ENCODE measurements at places on chromosomes 11 and 22.

DNA sequence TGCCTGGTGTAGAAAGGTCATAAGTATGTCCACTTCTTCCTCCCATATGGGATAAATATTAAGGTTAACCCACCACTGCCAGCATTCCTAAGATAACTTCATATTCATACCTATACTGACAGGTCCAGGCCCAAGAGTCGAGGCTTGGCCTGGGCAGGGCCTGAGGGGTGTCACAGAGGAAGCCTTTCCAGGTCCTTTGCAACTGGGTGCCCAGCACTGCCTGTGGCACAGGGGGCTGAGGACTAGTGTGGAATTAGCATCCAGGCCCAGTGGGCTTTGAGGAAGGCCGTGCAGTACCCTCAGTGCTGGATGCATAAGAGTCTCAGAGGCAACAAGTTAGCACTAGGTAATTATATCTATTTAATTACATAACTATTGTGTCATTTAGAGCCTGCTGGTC lies 65.4 kb downstream of the PKNOX2 start:
- DNase-seq, result no peak

DNA sequence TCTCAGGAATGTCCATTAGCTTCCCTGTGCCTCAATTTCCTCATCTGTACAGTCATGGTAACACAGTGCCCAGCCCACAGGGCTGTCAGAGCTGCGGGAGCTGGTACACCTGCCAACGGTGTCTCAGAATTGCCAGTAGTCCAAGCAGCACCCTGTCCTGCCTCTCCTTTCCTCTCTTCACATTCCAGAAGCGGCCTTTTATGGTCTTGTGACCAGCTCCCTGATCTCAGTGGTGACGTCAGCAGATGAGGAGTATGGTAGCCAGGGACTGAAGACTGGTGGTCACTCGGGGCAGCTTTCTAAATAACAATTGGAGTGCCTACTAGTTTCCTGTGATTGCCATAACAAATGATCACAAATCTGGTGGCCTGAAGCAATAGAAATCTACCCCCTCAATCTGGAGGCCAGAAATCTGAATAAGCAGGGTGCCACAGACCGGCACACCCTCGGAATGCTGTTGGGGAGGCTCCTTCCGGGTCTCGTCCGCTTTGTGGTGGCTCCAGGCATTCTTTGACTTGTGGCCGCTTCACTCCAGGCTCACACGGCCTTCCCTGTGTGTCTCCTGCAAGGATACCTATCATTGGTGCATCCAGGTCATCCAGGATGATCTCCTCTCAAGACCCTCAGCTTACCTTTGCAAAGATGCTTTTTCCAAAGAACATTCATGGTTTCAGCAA lies 2.1 kb downstream of the FADD start:
- no peak for DNase-seq

- DNase-seq, result no peak
Observed at GRCh38 chr11:117199916-117200812, 994 bp downstream of the TAGLN start.

GRCh38 chr11:47125083-47125482 lies 51.6 kb downstream of the ARFGAP2 start:
- DNase-seq, result no peak

- no peak for DNase-seq
Observed at GRCh38 chr11:2208691-2209369, 37.2 kb upstream of the TH start.

DNA sequence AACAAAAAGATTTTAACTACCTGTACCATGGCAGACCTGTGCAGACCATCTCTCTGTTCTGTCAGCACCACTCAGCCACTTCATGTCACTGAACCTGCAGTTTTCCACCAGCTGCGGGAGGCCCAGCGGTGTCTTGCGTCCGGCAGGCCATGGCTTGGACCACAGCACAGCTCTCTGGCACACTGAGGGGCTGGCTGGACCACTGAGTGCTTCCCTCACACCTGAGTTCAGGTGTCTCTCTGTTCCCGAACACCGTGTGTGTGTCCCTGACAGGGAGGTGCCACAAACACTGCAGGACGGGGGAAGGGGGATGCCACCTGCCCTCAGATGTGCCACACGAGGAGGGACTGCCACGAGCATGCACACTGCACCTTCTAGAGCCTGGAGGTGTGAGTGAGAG lies 17.7 kb downstream of the MOV10L1 start:
- no peak for DNase-seq

- no peak for DNase-seq
Observed at GRCh38 chr11:61969838-61970662, 2.6 kb upstream of the FTH1 start.

DNA sequence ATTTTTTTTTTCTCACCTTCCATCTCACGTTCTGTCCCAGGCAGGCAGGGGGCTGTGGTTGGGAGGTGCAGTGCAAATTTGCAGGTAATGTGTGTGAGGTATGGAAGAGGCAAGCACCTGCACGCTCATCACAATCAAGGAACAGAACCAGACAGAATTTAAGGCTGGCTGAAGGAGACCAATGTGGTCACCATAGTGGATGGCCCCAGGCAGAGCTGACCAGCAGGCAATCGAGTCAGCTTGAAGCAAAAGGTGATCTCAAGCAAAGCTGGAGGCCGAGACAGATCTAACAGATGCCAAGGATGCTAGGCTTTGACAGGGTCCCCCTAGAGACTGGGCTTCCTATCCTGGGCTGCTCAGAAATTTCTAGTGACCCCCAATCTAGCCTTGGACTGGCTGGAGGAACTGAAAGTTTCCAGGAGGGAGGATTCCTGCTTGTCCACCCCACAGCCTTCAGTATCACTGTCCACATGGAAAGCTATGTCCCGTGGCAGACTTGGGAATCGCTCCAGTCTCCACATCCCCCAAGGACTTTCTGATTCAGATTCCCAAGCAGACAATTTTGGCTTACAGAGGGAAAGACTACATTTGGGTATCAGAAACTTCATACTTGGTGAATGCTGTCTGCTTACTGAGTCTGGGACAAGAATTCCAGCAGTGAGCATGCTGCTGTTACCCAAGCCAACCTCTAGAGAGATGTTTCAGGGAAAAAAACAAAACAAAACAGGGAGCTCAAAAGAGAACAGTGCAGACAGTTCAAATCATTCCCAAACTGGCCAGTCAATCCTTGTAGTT lies 9.0 kb upstream of the MICAL3 start:
- DNase-seq, result no peak

DNA sequence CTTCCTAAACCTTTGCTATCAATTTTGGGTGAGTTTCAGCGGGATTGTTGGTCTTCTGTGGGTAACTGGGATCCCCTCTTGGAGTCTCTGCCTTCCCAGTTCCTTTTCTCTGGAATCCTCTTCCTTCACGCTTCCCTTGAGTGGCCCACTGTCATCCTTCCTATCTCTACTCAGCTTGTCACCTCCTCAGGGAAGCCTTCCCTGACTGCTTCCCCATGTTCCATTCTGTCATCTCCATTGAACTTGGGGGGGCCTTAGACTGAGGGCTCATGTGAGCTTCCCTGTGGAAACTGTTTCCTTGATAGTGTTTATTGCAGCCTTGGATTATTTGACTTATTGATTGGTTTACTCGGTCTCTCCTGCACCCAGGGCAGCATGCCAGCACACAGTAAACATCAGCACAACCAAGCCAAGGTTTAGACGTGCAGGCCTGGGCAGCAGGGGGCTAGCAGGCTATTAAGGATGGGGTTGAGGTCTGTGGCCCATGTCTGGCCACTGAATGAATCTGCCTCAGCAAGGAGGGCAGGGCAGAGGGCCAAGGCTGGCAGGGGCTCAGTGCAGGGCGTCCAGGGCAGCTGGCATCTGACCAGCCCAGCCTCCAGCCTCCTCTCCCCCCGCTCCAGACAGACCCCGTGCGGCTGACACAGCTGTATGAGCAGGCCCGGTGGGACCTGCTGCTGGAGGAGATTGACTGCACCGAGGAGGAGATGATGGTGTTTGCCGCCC lies 7.2 kb downstream of the TRPT1 start:
- no peak for DNase-seq

DNA sequence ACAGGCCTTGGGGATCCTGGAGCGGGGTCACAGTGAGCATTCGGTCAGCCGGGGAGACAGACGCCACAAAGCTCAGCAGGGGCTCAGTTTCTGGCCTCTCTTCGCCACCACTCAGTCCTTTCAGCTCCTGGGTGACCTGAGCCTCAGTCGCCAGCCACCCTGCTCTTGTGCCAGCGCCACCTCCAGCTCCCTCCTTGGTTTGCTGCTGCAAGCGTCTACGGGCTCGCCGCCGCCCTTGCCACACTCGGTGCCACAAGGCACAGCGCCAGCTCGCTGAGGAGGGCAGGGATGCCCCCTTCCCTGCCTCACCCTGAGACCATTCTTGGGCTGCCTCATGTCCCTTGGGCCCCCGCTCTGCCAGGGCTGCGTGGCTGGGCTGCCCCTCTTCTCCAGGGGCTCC lies 1.5 kb upstream of the EEF1G start:
- no peak for DNase-seq

DNA sequence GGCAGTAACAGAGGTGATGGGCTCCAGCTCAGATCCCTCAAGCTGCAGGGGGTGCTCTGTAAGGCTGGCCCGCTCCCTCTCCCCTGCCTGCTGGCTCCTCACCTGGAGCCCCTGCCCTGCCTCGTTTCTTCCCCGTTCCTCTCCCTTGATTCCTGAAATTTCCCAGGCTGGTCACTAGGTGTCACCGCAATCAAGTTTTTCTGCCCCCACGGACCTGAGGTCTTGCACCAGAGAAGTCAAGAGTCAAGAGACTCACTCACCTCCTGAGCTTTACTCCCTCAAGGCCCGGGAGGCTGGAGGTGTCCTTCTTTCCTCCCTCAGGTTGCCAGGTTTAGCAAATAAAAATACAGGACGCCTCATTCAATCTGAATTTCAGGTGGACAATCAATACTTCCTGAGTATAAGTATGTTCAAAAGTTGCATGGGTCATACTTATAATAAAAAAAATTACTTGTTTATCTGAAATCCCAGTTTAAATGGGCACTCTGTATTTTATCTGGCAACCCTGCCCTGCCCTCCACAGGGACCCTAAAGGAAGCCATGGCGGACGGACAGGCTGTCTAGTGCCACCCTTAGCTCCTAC lies 69.2 kb downstream of the SCUBE1 start:
- DNase-seq, result no peak

DNA sequence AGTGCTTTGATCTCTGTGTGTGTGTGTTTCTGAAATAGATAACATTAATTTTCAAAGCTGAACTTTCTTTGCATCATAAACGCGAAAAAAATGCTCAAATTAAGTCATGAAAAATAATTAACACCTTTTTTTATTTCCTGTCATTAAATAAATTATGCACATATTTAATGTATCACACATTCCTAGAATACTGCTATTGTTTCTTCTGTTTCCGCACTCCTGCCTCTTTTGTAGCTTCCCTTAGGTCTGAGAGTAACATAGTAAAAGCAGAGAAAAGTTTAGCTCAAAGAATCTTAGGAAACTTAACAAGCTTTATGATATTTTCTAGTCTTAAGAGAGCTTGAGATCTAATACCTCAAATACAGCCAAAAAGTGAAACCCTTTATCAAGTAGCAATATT lies 504.2 kb downstream of the JRKL start:
- DNase-seq, result no peak

DNA sequence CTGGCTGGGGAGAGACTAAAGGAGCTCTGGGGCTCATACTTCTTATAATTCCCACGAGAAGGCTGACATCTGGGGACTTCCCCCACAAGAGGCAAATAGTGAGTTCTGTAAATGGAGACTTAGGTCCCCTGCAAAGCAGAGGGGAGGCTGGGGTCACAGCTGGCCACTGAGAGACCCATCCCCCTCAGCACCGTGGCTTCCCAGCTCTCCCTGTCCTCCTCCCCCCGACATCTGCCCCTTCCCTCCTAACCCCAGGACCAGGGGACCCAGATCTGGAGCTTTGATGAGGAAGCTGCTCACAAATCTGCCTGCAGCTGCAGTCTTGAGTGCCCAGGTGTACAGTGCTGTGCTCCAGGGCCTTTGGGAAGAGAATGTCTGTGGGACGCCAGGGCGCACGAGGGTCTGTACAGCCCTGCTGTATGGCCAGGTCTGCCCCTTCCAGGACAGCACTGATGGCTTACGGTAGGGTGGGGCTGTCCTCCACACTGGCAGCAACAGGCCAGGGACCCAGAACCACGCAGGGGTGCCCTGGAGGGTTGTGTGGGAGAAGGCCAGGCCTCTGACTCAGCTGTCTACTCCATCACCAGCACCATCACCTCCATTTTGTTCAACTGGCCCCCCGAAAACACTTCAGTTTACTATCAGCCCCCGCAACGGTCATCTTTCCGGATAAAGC lies 1.1 kb downstream of the RGL4 start:
- no peak for DNase-seq

DNA sequence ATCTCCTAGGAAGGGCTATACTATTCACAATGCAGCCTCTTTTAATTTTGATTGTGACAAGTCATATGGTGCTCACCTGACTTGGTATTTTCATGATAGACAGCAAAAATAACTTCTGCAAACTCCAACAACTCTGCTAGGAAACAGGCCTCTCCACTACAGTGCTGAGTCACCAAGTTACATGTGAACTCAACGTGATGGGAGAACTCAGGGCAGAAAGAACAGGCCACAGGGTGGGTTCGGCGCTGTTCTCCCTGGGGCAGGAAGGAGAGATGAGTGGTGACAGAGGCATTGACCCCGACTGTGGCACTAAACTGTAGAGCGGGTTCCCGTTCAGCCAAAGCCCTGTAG lies 76.6 kb upstream of the UCP3 start:
- no peak for DNase-seq

DNA sequence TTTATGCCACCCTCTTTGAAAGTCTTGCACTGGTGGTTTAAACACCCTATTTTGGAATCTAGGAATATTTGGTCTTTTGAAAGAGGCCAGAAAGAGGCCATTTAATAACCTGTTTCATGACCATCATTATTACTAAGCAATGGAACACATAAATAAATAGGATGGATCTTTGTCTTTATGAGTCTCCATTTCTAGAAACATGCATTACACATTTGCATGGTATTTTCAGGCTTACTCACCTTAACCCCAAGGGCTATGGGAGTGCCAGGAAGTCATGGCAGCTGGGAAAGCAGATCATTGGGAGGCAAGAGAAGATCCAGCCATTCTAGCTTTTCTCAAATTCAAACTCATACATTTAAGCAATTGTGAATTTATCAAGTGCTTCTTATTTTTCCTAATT lies 185.8 kb upstream of the POU2AF2 start:
- no peak for DNase-seq

Measured in NCI-H1436 treated with DMSO at 0.1 percent for 48 hours (cell line).